ENCODE measurements at places on chromosomes 7 and 10.

- DNase-seq: no peak
Measured at GRCh38 chr7:19111474-19112273, 5.8 kb downstream of the TWIST1 start.

DNA sequence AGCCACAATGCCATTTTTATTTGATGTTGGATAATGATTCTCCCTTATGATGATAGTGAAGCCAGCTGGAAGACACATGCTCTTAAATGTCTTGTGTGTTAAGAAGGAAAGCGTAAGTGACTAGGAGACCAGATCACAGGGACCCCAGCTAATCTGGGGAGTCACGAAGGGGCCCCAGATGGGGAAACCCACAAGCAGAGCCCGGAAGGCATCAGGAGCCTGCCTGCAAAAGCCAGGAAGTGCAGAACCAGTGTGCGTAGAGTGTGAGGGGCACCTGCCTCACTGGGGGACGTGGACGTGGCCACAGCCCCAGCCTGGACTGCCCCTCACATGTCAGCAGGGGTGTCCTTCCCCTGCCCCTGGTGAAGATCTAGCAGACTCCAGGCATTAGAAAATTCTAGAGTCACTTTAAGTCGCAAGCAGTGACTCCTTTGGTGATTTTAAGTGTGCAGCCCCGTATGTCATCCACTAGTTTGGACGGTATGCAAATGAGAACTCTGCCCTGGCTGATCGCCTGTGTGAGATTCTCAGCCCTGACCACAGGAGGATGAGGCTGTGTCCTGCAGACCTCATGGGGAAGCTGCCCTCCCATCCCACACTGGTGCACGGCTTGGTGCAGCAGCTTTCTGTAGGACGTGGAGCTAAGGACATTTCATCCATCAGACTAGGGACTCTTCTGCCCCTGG lies 243.0 kb downstream of the WDR37 start:
- DNase-seq: no peak

GRCh38 chr10:126242397-126243260 lies 145.6 kb downstream of the ADAM12 start:
- no peak for DNase-seq

GRCh38 chr7:70229242-70229641 lies 631.0 kb downstream of the AUTS2 start:
- DNase-seq: no peak

GRCh38 chr10:15472008-15472407 lies 100.9 kb upstream of the FAM171A1 start:
- DNase-seq: no peak

GRCh38 chr7:49125246-49125645 lies 200.9 kb downstream of the CDC14C start:
- DNase-seq: no peak

- DNase-seq: no peak
Measured at GRCh38 chr10:118981946-118982345, 47.6 kb upstream of the NANOS1 start.

DNA sequence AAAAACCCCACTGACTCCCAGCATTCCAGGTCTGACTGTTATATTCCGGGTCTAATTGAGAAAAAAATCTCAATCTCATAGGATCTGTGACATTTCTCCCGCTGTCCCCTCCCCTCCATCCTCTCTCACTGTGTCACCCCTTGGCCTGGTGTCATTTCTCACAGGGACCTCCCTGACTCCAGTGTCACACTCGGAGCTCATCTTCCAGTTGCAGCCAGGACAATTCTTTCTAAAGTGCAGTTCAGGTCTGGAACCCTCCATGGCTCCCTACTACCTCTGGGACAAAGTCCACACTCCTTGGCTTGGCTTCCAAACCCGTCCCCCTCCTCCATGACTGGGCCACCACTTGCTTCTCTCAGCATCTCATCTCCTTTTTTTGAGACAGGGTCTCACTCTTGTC lies 14.2 kb downstream of the MLXIPL start:
- no peak for DNase-seq

DNA sequence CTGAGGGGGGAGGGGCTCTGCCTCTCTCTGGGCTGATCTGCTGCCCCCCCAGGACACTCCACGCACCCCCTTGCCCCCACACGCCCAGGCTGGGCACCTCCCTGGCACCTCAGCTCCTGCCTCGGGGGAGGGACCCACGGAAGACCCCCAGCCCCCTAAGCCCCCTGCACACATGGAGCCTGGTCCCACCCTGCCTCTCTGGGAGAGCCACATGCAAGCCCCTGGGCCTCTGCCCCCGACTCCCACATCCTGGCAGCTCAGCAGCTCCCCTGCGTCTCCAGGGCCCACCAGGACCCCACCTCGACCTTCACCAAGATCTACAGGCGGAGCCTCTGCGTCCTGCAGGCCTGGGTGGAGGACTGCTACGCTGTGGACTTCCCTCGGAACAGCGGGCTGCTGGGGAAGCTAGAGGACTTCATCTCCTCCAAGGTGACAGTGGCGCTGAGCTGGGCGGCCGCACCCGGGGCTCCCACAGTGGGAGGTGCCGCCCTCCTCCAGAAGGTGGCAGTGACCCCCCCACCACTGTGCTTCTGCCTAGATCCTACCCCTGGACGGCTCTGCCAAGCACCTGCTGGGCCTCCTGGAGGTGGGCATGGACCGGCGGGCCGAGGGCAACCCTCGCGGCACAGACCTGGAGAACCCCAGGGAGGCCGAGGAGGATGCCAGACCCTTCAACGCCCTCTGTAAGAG lies 18.7 kb upstream of the UTF1 start:
- no peak for DNase-seq

DNA sequence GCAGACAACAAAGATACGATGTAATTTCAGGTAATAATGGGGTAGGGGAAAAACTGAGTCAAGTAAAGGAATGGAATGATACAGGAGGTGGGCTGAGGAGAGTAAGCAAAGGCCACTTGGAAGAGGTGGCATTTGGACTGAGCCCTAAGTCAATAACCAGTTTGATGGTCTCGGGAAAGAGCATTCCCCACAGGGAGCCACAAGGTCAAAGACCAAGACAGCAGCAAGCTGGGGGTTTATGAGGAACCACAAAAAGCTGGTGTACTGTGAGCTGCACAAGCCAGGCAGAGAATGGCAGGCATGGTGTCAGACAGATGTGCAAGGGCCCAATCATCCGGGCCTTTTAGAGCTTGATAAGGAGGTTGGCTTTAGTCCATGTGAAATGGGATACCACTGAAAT lies 98.7 kb downstream of the NOC3L start:
- DNase-seq: no peak

DNA sequence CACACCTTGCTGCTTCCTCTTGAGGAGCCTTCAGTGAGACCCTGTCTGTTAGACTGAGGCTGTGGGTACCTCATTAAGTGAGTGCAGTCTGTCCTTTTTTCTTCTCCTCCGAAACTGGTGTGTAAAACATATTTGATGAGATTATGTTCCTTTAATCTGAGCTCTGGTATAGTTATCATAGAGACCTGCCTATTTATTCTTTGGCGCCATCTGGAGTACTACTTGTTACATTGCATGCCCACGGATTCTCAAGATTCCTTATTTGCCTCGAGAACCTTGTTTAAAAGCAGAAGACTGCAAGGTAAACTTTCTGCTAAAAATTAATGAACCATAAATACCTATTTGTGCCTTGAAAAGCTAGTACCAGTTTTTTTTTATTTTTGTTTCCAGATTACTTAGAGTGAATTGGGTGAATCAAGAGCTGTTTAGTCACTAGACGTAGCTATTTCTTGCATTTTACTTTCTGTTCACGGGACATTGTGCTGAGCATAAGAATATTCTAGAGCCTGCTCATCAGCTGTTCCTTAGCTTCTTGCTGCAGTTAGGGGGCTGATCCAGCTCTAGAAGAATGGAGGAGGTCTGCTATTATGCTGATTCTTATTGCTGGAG lies 16.9 kb upstream of the STMP1 start:
- DNase-seq: peak; percentile 68

GRCh38 chr7:92873776-92874175 lies 37.4 kb upstream of the CDK6 start:
- no peak for DNase-seq

GRCh38 chr10:109374215-109374614 lies 549.1 kb downstream of the XPNPEP1 start:
- DNase-seq: no peak

DNA sequence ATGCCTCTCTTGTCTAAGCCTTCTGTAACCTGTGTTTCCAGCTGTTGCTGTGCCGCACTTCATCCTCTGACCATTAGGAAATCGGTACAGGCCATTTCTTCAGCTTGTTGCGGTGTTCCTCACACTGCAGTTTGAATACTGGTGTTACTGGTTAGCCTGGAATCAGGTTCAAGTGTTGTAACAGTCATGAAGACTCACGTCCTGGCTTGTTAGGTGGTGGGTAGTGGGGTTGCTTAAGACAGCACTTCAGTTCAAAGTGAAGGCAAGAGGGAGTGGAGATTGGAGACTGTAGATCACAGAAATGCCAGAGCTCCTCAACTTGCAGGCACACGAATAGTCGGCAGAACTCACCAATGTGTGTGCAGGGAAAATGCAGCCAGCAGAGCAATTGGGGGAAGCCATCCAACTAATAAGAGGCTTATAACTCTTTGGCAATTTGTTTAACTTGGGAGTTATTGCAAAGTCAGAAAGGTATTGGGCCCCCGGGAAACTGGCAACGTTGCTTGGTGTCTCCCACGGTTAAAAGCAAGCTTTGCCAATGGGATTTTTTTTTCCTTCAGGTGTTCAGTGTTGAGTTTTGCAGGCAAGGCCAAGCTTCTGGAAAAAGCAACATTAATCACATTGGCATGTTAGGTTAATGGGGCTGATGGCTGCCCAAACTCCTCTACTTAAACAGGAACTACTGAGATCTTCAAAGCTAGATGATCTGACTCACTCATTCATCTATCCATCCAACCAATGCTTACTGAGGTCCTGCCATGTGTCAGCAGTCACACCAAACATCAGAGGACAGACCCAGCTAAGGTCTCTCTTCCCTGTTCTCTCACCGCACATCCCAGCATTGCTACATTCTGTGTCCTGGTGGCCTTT lies 380.9 kb downstream of the GATA3 start:
- DNase-seq: no peak

All from HT-29 (cell line).